ENCODE measurements at places on chromosomes 5 and 9.
A peak's percentile ranks its signal among the peaks of the same experiment; 100 is the strongest.

DNA sequence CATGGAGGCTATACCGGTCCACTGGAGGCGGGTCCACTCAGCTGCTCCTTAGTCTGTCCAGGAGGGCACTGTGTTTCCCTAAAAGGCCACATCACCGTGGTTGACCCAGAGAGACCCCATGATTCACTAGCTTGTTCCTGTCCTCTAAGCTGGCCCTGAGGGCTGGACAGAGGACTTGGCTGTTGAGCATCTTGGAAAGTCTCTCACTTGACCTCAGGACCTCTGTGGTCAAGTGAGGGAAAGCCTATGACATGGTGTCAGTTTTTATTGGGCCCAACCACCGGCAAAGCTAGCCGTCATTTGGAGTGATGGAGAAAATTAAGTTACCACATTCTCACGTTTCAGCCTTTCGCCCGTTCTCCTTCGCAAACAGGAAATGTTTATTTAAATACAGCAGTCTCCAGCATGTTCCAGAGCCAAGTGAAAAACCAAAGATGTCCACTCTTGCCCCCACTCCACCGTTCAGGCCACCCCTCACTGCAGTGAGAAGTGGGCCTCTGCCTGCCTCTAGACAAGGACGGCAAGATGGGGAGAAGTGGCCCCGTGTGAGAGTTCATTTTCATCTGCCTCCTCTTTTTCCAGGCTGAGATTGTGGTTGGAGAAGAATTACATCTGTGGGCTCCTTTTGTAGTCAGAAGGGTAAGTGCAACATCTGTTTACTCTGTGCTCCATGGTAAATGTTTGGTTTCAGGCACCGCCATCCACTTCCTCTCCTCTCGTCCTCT, 4.4 kb downstream of the SLIT3 start:
- peaks cover 30% of the 10 kb centered on the region for H3K4me1 ChIP-seq
- peak overlapping the region; percentile 86 for H3K27ac ChIP-seq
- H3K4me3 ChIP-seq, result no peak overlapping the region
- no peak for DNase-seq
- no peaks in the 10 kb centered on the region for H3K36me3 ChIP-seq

GRCh38 chr5:6359555-6360322, 18.6 kb downstream of the MED10 start:
- H3K4me3 ChIP-seq, result no peak overlapping the region
- H3K4me1 ChIP-seq, result no peaks in the 10 kb centered on the region
- H3K36me3 ChIP-seq, result no peaks in the 10 kb centered on the region
- no peak for DNase-seq
- no peaks in the 10 kb centered on the region for H3K27me3 ChIP-seq

- H3K27me3 ChIP-seq, result no peaks in the 10 kb centered on the region
- H3K27ac ChIP-seq, result no peak overlapping the region
- no peaks in the 10 kb centered on the region for H3K36me3 ChIP-seq
- peaks cover 9% of the 10 kb centered on the region for H3K4me1 ChIP-seq
Observed at GRCh38 chr5:175475248-175475647, 3.1 kb upstream of the SFXN1 start.

DNA sequence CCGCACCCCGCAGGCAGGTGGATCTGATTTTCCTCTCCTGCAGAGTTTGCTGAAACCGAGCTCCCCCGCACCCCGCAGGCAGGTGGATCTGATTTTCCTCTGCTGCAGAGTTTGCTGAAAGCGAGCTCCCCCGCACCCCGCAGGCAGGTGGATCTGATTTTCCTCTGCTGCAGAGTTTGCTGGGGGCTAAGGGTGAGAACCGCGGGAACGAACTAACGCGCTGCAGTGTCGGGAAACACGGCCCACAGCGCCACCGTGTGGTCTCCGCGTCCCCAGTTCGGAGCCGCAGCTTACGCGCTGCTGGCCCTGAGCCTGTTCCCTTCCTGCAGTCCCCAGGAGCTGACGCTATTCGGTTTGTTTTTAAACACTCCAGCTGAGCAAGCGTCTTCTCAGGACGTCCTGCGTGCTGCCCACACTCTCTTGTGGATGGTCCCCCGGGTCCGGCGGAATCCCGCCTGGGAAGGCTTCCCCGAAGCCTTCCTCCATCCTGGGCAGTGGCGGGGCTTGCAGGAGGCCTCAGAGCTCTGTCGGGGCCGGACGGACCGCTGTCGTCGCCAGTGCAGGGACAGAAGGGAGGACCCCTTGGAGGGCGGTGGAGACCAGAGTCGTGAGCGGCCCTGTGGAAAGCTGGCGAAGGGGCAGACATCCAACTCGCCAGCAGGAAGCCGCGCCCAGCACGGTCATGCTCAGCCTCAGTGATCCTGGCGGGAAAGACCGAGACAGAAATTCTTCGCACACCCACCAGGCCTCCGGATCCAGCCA, 121.2 kb upstream of the LPCAT1 start:
- H3K4me1 ChIP-seq, result no peaks in the 10 kb centered on the region
- H3K36me3 ChIP-seq, result no peaks in the 10 kb centered on the region
- no peak overlapping the region for H3K4me3 ChIP-seq
- peaks cover 23% of the 10 kb centered on the region for H3K27me3 ChIP-seq

DNA sequence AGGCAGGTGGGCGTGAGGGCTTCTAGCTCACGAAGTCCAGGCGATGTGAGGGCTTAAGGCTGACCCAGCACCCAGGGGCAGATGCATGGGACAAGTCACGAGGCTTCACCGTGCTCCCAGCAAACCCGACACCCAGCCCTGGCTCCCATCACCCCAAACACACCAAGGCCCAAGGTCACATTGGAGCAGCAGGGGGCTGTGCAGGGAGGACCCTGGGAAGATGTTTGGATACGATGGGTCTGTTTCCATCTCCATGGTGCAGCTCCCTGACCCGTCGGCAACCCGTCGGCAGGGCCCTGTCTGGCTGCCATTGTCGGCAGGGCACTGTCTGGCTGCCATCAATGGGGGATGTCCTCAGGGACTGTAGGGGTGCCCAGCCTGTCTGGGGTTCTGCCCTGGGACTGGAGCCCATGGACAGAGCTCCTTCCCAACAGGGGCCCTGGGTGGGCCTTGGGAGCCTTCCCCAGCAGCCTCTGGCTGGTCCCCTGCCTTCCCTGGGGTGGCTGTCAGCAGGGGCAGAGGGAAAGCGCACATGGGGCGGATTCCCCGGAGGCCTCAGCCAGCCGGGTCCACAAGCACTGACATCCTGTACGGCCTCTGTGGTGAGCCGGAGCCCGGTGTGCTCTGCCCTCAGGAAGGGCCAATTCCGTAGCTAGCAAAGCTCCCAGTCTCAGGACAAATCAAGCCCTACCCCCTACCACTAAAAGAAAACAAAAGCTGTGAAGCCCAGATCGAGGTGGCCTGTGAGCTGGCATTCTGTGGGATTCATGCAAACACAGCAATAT, 47.1 kb downstream of the NACC2 start:
- no peak overlapping the region for H3K4me3 ChIP-seq
- DNase-seq, result no peak
- no peaks in the 10 kb centered on the region for H3K36me3 ChIP-seq
- H3K4me1 ChIP-seq, result peaks cover 17% of the 10 kb centered on the region
- no peaks in the 10 kb centered on the region for H3K27me3 ChIP-seq

DNA sequence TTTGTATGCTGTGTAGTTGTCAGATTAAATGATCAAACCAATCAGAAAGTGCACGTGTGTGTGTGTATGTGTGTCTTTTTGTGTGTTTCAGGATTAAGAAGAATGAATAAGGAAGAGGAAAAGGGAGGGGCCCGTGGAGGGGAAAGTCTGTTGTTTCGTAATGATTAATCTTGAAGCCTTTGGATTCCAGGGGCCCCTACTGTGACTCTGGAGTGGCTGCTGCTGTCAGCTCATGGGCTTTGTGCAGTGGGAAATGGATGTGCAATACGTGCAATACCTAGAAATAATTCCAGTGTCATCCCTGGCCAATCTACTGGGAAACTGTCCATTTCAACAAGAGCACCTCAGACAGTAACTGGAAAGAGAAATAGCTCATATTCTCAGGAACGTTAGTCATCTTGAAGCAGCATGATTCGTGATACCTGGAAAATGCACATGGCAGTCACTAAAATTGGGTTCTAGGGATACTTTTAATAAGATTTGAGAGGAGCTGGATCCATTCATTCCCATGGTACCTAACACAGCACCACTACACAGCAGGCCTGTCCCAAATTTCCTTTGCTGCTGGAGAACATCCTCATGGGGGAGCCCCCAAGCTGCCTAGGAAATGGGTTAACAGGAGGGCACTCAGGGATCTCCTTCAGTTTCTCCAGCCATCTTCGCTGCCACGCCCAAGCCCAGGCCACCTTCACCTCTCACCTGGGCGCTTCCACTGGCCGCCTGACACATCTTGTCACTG, 186.3 kb downstream of the NR3C1 start:
- peak; percentile 48 for DNase-seq
- H3K4me1 ChIP-seq, result peaks cover 13% of the 10 kb centered on the region
- no peak overlapping the region for H3K4me3 ChIP-seq
- no peak overlapping the region for H3K27ac ChIP-seq

GRCh38 chr5:113381791-113382190, 53.0 kb downstream of the TSSK1B start:
- H3K4me1 ChIP-seq, result peaks cover 10% of the 10 kb centered on the region
- H3K36me3 ChIP-seq, result no peaks in the 10 kb centered on the region
- no peak overlapping the region for H3K4me3 ChIP-seq

- H3K4me3 ChIP-seq, result no peak overlapping the region
- no peaks in the 10 kb centered on the region for H3K27me3 ChIP-seq
Observed at GRCh38 chr5:81516091-81516490, 122.2 kb upstream of the ACOT12 start.

DNA sequence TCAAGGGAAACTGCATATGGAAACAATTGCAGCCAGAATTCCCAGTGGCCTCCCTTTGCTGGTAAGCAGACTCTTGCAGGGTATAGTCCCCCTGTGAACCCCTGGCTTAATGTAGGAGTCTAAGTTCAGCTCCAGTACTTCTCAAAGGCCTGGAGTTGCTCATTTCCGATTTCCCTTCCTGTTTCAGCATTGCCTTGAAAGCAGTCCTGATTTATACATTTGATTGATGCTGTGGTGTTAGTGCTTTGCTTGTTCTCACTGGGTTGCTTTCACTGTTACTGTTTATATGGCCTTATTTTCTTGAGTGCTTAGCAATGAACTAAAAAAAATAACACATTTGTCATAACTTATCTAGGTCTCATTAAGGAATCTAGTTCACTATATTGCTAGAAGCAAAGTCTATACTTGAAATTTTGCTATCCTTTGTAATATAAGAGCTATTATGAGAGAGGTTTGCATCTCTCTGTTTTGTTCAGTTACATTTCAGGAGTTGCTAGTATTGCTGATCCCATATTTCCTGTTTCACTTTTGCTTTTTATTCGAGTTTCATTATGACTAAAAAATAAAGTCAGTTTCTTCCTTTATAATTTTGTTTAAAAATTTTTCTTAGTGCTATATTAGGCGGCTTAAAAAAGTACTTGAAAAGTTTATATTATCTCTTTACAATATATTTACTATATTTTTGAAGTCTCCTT, 122.4 kb upstream of the NMUR2 start:
- no peak overlapping the region for H3K27ac ChIP-seq
- H3K36me3 ChIP-seq, result no peaks in the 10 kb centered on the region
- no peaks in the 10 kb centered on the region for H3K4me1 ChIP-seq
- no peak overlapping the region for H3K4me3 ChIP-seq
- no peak for DNase-seq
- no peaks in the 10 kb centered on the region for H3K27me3 ChIP-seq

- H3K27me3 ChIP-seq, result no peaks in the 10 kb centered on the region
- peak; percentile 48 for DNase-seq
- H3K4me3 ChIP-seq, result no peak overlapping the region
Observed at GRCh38 chr5:91126448-91126847, 256.7 kb downstream of the ARRDC3 start.

DNA sequence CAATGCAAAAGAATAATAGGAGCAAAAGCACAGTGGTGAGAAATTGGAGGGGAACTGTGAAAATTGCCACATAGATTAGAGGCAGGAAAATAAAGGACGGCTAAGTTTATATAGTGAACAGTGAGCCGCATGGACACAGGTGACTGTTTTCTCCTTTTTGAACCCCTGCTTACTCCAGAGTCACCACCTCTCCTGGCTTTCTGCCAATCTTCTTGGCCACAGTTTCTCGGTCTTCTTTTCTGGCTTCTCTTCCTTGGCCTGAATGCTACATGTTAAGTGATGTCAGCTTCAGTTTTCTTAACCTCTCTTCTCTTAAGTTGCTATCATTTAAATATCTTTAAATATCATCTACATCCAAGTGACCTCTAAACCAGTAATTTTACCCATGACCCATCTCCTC, 47.3 kb upstream of the CDKN2B start:
- H3K4me3 ChIP-seq, result no peak overlapping the region
- no peaks in the 10 kb centered on the region for H3K4me1 ChIP-seq
- no peak overlapping the region for H3K27ac ChIP-seq
- no peaks in the 10 kb centered on the region for H3K36me3 ChIP-seq
- DNase-seq, result no peak

DNA sequence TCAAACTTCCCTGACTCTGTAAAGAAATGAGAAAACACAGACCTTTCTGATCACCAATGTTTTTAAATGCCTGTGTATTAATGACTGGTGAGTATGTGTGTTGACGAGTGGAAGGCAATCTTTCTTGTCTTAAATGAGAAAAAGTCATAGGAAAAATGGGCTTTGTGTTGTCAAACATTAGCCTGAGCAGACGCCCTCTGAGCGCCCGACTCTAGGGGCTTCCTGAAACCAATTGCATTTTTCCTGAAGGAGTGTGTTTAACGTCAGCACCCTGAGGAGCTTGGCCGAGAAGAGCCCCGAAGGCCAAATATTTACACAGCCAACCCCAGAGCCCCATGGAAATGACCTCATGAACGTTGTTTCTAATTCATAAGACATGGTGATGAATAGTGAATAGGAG, 154.3 kb downstream of the PHF2 start:
- peak overlapping the region; percentile 77 for H3K27ac ChIP-seq
- H3K36me3 ChIP-seq, result no peaks in the 10 kb centered on the region
- no peaks in the 10 kb centered on the region for H3K27me3 ChIP-seq

DNA sequence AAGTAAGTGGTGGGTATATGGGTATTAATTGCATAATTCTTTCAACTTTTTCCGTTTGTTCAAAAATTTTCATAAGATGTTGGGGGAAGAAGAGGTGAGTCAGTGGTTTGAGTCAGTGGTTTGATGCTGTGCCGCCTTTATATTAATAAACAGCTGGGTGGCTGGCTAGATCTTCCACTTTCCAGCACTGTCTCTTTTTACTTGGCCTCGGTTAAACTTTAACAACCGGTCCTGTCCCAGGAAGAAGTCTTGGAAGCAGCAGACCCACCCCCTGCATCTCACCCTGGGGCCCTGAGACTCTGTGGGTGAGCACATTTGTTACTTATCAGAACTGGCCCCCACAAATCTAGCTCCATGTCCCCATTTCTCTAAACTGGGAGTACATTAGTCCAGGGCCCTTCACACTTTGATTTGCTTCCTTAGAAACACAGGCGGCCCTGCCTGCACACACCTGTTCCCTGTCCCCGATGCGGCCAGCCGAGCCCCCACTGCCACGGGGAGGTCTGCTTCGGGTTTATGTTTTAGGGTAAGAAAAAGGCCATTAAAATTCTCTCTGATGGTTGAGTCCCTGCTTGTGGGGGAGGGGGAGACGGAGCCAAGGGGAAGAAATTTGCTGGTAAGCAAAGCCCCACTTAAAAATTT, 90.7 kb downstream of the PTCH1 start:
- H3K27ac ChIP-seq, result peak overlapping the region; percentile 87
- peaks cover 3% of the 10 kb centered on the region for H3K4me1 ChIP-seq
- no peaks in the 10 kb centered on the region for H3K27me3 ChIP-seq
- H3K4me3 ChIP-seq, result peak overlapping the region; percentile 46

DNA sequence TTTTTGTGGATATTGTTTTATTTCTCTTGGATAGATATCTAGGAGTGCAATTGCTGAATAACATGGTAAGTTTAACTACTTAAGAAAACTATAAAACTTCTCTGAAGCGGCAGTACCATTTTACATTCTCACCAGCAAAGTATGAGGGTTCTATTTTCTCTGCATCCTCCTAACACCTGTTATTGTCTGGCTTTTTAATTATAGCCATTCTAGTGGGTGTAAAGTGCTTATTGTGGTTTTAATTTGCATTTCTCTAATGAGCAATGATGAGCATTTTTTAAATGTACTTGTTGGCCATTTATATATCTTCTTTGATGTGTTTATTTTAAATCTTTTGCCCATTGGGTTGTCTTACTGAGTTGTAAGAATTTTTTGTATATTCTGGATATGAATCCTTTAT, 28.7 kb downstream of the SMIM32 start:
- no peak overlapping the region for H3K4me3 ChIP-seq
- no peaks in the 10 kb centered on the region for H3K4me1 ChIP-seq
- DNase-seq, result no peak
